ENCODE measurements at places on chromosomes 1 and 21. TPM values are rescaled to one million over a fixed set of nuclear protein-coding genes. Genes with fewer than 3 reads are reported as not detected.
A peak's percentile ranks its signal among the peaks of the same experiment; 100 is the strongest.

GRCh38 chr1:218527737-218528136 lies 182.6 kb downstream of the TGFB2 start:
- DNase-seq = no peak

GRCh38 chr1:171636141-171636540 lies 14.1 kb downstream of the MYOCOS start:
- no peak for DNase-seq

DNA sequence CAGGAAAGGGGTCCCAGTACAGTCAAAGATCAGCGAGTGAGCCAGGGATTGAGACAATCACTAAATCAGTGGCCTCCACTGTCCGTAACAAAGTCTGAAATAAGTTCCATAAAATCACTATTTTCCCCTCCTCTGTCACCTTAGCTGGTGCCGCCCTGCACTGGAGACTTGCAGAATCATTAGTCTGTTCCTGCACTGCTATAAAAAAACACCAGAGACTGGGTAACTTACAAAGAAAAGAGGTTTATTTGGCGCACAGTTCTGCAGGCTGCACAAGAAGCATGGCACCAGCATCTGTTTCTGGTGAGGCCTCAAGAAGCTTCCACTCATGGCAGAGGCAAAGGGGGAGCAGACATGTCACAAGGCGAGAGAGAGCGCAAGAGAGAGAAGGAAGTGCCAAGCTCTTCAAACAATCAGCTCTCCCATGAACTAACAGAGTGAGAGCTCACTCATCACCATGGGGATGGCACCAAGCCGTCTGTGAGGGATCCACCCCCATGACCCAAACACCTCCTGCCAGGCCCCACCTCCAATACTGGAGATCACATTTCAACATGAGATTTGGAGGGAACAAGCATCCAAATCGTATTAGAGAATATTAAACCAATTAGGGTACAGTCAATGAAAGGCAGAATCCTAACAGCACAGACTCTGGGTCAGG lies 129.8 kb upstream of the TIAM1 start:
- DNase-seq = peak; percentile 57

GRCh38 chr1:79117376-79117775 lies 110.8 kb upstream of the ADGRL4 start:
- DNase-seq = peak; percentile 35

GRCh38 chr1:161177112-161177935 lies at the start of gene B4GALT3:
Gene B4GALT3 (minus strand): TSS chr1:161177507. CDS start chr1:161176060, 1,447 bp downstream.
- DNase-seq = peak; percentile 59

ASPM gene
- total RNA-seq = 0.77 TPM

SLC19A1 gene
- 2.2 TPM for total RNA-seq

PRKAA2 gene
- 2.1 TPM for total RNA-seq

Measured in bronchial epithelial cell (primary cell).